ENCODE measurements at places on chromosomes 13 and 19.

GRCh38 chr13:41052441-41052840 lies 8.9 kb upstream of the WBP4 start:
- DNase-seq, result no peak

DNA sequence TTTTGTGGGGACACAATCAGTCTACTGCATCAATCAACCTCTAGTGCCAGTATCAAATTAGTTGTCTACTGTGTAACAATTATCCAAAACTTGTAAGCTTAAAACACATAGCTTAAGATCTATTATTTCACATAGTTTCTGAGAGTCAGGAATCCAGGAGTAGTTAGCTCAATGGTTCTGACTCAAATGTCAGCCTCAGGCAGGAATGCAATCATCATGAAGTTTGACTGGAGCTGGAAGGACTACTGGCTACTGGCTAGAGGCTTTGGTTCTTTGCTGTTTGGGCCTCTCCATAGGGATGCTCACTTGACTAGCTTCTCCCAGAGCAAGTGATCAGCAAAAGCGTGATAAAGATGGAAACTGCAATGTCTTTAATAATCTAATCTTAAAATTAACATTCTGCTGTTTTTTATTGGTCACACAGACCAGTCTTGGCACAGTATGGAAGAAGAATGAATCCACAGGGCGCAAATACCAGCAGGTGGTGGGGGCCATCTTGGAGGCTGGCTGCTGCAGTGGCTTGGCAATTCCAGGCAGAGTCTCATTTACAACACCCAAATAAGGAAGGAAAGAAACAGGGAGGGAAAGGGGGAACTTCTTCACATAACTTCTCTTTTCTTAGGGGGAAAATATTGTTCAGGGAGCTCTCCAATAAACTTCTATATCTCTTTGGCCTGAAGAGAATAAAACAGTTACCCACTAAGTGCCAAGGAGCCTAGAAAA lies 15.7 kb downstream of the CAB39L start:
- no peak for DNase-seq

DNA sequence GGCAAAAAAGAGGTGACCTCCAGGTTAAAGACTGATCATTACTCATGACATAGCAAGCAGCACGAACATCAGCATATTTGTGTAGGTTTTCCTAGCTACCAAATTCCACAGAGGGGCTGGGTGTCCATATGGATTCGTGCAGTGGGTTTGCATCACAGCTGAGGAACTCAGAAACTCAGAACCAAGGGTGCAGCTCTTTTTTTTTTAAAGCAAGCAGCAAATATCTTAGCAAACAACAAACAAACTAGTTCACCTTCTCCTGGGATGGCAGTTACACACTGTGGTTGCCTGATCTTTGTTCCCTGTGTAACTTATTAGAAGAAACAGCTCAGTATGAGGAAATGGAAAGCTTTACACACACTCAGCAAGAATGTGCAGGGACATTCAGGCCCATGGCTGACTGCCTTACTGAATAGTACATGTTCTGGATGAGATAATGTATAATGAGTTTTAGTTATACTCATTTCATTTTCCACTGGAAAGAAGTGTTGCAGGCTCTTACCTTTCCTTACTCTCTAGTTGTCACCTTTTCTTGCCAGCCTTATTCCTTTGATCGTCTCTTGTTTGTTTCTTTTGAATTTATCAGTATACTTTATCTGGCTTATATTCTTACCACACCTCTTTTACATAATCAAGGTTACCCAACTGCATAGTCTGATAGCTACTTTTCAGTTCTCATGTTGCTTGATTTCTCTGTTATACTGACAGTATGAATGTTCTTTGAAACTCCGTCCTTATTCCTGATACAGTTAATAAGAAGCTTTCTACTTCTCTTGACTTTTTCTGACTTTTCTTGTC lies 4.3 kb downstream of the NDFIP2 start:
- DNase-seq, result no peak

DNA sequence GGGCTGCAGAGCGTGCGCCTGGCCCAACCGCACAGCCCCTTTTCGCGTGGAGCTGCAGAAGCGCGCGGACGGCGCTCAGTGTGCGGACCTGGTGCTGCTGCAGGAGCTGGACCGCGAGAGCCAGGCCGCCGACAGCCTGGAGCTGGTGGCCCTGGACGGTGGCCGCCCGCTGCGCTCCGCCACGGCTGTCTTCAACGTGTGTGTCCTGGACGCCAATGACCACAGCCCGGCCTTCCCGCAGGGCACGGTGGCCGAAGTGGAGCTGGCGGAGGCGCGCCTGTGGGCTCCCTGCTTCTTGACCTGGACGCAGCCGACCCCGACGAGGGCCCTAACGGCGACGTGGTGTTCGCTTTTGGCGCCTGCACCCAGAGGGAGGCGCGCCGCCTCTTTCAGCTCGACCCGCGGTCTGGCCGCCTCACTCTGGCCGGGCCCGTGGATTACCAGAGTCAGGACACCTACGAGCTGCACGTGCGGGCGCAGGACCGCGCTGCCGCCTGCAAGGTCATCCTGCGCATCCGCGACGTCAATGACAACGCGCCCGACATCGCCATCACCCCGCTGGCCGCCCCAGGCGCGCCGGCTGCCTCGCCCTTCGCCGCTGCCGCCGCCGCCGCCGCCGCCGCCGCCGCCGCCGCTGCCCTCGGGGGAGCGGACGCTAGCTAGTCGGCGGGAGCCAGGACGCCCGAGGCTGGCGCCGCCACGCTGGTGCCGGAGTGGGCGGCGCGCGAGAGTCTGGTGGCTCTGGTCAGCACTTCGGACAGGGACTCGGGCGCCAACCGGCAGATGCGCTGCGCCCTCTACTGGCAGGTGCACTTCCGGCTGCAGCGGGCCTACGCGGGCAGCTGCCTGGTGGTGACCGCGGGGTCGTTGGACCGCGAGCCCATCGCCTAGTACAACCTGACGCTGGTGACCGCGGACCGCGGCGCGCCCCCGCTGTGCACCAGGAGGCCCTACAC lies 172.2 kb downstream of the OLFM4 start:
- DNase-seq, result peak; percentile 94

DNA sequence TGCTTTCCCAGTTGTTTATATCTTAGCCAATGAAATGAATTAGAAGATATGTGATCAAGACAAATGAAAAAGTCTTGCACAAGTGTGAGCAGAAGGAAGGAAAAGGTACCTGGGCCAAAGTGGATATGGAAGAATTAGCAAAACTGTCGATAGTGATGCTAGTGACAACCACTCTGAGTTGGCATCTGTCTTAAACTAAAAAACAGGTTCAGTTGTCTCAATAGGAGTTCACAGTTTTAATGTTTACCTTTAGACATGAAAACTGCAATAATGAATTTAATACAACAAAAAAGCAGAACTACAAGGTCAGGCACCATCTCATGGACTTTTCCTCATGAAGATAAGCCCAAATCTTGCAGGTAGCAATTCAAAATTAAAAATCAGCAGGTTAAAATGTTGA lies 688.5 kb downstream of the EFNB2 start:
- no peak for DNase-seq

GRCh38 chr13:106048386-106048785 lies 487.1 kb downstream of the EFNB2 start:
- no peak for DNase-seq
